ENCODE measurements at places on chromosomes 3 and 15.

- no peak for DNase-seq
These were observed 421.3 kb downstream of the FOXP1 start for GRCh38 chr3:71162221-71162620.

GRCh38 chr3:117865338-117865737 lies 1155.8 kb downstream of the TUSC7 start:
- DNase-seq = no peak

- DNase-seq = no peak
These were observed 149.5 kb downstream of the GREM1 start for GRCh38 chr15:32867313-32867626.

DNA sequence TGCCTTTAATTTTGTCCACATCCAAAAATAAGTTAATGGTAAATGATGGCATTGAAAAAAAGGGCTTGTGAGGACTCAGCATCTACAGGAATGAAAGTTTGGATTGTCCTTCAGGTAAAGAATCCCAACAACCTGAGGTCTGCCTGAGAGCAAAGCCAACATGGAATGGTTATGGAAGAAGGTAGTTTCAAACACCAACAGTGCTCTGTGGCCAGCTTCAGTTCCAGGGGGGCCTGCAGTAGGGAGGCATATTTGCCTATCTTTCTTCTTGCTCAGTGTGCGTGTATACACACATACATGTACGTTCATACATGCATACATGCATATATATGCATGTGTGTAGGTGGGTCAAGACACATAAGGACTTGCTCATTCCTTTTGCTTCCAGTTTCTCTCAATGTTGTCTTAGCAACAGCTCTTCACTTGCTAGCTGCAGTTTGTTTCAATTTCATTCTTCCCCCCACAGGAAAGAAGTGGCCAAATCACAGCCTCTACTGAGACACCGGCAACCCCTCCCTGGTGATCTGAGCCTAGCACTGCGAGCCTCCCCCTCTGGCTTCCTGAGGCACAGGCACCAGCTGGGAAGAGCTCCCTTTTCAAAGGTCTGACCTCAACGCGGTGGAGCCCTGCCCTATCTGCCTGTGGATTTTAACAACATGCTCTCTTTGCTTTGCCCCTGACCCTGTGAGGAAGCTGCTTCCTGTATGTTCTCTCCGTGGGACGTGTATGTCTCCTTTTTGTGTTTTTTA lies 146.2 kb downstream of the KLF13 start:
- no peak for DNase-seq

- DNase-seq = peak; percentile 10
These were observed 1.1 kb downstream of the TMEM158 start for GRCh38 chr3:45224824-45225464.

DNA sequence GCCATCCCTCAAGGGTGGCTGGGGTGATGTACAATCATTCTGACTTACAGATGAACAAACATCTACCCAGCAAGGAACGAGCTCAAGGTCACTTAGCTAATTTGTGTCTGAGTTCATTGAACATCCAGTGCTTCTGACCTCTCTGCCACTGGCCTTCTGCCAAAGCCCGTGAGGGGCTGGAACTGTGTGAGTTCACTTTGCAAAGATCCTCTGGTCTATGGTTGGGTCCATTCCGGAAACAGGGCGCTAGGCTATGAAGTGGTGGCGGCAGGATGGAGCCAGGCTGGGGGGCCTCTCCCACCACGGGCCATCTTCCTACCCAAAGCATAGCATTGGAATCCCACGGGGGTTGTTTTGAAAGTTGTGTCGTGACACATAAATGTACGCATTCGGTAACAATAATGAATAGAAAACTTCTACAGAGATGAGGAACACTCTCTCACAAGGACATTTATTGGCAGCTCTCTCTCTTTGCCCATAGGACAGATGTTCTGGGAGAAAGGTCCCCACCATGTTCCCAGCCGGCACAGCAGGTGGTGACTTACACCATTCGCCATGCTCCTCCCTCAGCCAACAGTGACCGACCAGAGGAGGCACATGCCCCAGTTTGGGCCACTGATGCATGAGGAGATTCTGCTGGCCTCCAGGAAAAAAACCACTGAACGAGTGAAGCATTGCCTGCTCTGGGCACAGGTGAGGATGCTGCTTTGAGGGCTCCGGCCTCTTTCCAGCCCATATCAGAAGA lies 214.7 kb upstream of the CHRNA7 start:
- no peak for DNase-seq

DNA sequence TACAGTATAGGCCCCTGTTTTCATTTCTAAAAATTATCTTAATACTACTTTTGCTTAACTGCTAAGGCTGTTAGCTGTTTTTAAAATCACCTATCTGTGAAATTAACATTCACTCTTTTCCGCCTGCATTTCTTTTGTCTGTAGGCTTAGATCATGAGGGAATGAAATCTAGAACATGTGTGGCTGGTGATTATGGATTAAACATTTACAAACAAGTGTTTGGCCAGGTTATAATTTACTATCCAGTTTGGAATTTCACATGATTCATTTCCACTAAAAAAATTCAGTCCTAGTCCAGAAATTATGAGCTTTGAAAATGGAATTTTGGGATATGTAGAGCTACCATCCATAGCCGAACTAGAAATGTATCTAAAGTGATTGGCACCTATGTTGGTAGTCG lies 39.1 kb downstream of the GOLM2 start:
- DNase-seq = no peak

DNA sequence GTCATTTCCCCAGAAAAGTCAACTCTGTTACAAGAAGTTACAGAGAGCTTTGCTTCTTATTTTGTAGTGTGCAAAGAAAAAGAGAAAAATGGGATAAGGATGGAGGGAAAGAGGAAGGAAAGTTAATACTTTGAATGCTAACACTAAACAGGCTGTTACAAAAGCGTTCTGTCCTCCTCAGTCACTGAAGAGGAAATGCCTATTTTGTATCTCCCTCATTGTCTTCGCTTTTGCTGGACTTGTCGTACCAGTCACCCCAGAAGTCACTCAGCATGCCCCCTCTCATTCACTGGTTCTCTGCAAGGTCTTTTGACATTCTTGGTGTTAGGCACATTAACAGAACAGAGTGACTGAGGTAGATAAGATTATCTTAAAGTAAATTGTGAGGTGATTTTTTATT lies 129.6 kb downstream of the ALCAM start:
- DNase-seq = no peak

DNA sequence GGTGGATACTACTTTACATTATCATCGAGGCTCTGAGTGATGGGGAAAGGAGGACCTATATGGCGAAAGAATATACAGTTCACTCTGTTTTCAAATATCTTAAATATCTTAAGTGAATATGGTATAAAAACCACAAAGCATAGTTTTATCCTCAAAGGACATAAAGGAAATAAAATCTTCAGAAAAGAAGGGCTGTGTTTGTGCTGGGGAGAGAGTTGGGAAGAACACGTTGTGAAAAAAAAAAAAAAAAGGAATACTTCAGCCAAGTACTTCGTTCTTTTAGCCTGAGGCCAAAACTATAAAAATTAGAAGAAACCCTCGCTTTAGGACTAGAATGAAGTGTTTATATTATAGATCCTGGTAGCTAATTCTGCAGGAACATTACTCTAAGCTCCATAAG lies 10.2 kb upstream of the TMEM212 start:
- no peak for DNase-seq

DNA sequence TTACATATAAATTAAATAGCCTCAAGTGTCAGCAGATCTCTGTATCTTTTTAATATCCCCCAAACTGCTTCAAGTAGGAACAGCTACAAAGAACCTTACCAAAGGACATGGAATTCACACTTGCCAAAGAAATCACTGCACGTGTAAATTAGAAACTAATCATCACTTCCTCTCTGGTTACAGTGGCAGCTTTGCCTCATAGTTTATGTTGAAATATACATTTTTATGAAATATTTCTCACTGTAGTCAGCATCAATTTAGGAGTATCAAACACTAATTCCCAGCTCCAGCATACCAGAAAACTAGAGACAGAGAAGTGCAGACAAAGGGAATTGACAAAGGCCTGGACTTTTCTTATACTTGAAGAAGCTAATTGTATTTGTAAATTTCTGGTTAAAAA lies 260.9 kb downstream of the TIGIT start:
- no peak for DNase-seq

GRCh38 chr3:136444581-136444980 lies 194.4 kb downstream of the PCCB start:
- DNase-seq = no peak

GRCh38 chr3:195802261-195802701 lies 9.4 kb downstream of the MUC4 start:
- no peak for DNase-seq

DNA sequence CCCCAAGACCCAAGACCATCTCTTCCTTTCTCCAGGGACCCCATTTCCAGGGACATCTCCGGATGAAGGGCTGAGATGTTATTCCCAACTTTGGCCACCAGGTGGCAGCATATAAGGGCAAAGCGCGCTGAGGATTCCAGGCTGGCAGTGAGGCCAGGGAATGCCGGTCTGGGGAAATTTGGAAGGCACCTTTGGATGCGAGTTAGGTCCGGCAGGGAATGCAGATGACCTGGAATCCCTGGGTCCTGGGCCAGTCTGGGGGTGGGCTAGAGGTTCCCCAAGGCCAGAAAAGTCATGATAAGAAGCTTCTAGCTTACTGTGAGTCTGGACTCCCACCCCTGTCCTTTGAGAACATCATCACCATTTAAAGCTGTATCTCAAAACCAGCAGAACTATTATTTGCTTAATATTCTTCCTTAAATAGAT lies 1.6 kb upstream of the CHST13 start:
- peak; percentile 29 for DNase-seq

DNA sequence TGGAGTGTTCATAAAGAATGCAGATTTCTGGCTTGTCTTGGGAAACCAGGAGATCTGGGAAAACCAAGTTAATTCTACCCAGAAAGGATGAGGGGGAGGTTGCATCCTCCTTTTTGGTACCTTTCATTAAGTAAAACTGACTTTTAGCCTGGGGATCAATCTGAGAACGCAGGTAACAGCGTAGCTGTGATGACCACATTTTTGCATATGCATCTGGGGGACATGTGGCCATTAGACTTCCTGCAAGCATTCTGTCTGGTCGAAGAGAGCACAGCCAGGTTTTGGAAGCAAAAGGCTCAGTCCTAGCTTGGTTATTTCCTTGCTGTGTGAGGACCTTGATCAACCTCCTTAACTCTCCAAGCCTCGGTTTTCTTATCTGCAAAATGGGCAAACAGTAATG lies 145.2 kb downstream of the SHQ1 start:
- no peak for DNase-seq

GRCh38 chr15:35738370-35738769 lies 192.4 kb upstream of the DPH6 start:
- no peak for DNase-seq

DNA sequence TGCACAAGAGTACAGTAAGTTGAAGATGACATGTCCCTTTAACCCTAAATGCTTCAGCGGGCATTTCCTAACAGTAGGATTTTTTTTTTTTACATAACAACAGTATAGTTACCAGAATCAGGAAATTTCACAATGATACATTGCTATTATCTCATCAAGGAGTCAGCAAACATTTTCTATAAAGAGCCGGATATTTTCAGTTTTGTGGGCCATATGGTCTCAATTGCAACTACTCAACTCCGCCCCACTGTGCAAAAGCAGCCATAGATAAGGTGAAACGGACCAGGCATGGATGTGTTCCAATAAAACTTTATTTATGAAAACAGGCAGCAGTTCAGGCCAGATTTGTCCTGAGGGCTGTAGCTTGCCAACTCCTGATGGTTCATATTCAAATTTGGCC lies 130.6 kb downstream of the SMAD6 start:
- DNase-seq = no peak

DNA sequence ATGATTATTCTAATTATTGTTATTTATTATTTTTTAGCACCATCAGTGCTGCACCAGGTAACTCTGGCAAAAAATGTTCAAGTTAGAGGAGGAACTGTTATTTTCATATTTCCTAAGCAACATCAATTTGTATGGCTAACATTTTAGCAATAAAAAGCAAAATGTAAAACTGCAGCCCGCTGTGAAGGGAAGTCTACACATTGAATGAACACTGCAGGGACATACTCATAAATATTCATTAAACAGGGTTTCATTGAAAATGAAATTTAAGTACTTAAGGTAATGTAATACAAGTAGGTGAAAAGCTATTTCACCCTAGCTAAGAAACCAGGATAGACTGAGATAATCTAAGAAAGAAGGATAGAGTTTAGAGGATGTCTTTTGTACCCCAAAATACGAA lies 532.7 kb downstream of the NLGN1 start:
- no peak for DNase-seq

- DNase-seq = no peak
These were observed 3.2 kb downstream of the UBE3A start for GRCh38 chr15:25435474-25436243.

GRCh38 chr3:87173776-87174175 lies 53.3 kb upstream of the CHMP2B start:
- no peak for DNase-seq

GRCh38 chr3:143875546-143875945 lies 27.3 kb upstream of the SLC9A9 start:
- no peak for DNase-seq

DNA sequence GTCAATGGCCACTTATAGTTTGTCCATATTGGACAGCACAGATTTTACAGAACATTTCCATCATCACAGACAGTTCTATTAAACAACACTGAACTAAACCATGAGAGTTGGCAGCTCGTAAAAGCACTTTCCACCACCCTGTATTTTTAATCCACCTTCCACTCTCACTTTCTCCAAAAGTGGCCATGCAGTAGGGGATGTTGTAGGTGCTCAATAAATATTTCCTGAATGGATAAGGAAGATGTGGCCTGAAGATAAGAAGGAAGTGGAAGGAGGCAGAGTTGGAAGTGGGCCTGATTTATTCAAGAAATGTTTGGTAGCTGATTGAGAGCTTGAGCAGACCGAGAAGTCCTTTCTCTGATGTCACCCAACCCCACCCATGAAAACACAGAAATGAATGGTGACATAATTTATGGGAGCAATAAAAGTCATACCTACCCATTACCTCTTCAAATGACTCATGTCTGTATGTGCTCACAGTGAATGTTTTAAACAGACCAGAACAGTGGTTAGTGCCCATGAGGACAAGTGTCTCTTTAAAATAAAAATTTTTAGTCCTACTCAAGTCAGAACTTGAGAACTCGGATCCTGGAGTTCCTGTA lies 39.6 kb upstream of the CTNNB1 start:
- no peak for DNase-seq

- DNase-seq = no peak
These were observed 2.5 kb downstream of the FEM1B start for GRCh38 chr15:68279779-68280753.

- no peak for DNase-seq
These were observed 23.3 kb upstream of the C15orf39 start for GRCh38 chr15:75178171-75178937.

GRCh38 chr15:76973906-76974305 lies 21.0 kb upstream of the PSTPIP1 start:
- DNase-seq = no peak

DNA sequence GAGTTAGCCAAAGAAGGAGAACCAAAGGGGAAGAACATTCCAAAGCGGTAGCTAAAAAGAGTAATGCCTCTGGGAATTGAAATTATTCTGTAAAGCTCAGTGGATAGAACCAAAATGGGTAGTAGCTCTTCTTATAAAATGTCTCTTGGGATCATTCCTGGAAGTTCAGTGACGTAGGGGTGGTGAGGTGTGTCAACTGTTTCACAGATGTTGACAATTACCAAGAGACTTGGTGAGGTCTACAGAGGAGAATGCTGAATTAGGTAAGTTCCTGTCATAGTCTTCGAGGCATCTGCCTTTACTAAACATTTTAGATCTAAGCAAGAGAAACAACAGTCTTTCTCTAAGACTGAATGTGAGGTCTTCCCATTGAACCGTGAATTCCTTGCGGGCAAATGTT lies 67.8 kb downstream of the TPRG1 start:
- no peak for DNase-seq

- no peak for DNase-seq
These were observed 2.7 kb upstream of the ANKRD63 start for GRCh38 chr15:40285554-40286011.

GRCh38 chr3:24686808-24687207 lies 192.2 kb upstream of the THRB start:
- no peak for DNase-seq
